Femur (tissue), 1 donor: ENCODE measurements at places on chromosomes 2 and 18.

GRCh38 chr2:844715-845114 lies 105.9 kb upstream of the SNTG2 start:
- no peak for DNase-seq

GRCh38 chr2:215401896-215402379 lies 33.9 kb downstream of the FN1 start:
- DNase-seq, result peak; percentile 86

GRCh38 chr18:69617408-69617807 lies 216.7 kb downstream of the DOK6 start:
- DNase-seq, result no peak

DNA sequence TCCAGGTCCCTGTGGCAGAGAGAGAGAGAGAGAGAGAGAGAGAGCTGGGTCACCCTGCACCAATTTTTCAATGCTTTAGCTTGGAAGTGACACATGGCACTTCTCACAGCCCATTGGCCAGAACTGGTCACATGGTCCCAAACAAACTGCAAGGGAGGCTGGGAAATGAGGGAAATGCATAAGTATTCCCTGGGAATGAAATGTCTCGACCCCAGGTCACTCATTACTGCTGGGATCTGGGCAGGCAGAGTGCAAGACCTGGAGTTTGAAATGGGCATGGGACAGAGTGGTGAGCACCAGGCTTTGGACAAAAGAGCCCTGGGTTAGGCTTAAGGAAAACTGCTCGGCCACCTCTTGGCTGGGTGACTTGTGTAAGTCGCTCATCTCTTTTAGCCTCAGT lies 37.0 kb downstream of the SMAD7 start:
- no peak for DNase-seq

GRCh38 chr2:41930807-41931566 lies 116.8 kb upstream of the PKDCC start:
- DNase-seq, result no peak

- no peak for DNase-seq
Observed at GRCh38 chr18:49743117-49743567, 70.2 kb downstream of the ACAA2 start.

DNA sequence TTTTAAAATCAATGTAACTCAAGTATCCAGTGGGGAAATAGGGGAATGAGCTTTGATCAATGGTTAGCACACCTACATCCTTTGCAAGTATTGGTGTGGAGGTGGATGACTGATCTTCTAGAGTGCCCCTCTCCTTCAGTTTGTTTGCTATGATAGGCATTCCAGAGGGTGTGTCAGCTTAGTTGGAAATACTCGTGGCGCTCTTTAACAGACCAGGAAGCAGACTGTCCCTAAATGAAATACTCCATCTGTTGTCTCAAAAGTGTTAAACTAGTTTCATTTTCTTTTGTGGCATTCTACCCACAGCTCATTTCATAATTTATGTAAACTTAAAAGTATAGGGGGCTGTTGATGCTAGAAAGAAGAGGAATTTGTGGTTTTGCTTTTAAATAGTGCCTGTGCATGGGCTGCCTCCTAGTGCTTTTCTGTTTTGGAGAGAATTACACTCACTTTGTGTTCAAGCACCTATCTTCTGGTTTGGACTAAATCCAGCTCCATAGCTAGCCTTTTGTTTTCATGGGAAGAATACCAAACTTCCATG lies 66.2 kb downstream of the STAT1 start:
- DNase-seq, result no peak

GRCh38 chr2:65064728-65065552 lies 8.7 kb downstream of the CEP68 start:
- peak; percentile 70 for DNase-seq

DNA sequence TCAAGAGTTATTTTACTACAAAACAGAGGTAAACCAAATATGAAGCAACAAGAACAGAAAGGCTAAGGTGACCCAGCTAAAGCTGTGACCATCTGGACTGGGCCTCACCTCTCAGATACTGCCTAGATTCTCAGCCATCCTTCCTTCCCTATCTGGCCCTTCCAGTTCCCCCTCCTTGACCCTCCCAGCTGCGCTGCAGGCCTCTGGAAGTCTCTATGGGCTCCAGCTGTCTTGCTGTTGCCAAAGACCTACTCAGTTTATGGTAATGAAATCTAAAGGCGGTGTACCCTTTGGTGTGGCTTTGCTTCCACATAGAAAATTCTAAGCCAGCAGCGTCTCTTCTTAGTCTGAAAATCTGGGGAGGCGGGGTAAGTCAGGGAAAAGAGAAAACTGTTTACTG lies 55.7 kb downstream of the ARHGEF33 start:
- no peak for DNase-seq

DNA sequence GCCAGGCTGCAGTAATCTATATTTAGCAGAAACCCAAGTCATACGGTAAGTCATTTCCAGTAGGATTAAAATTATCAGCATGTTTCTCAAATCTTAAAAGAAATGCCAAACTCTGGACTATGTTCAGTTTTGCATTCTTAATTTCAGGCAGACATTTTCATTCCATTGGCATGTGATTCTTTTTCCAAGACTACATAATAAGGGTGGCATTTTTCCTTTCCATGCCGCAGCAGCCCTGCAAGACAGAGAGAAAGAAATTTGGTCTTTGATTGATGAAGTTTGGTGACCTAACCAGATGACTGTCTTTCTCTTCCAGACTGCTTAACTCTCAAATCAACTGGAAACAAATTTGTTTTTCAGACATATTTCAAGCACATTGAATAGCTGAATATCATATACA lies 118.1 kb downstream of the FHOD3 start:
- DNase-seq, result no peak

DNA sequence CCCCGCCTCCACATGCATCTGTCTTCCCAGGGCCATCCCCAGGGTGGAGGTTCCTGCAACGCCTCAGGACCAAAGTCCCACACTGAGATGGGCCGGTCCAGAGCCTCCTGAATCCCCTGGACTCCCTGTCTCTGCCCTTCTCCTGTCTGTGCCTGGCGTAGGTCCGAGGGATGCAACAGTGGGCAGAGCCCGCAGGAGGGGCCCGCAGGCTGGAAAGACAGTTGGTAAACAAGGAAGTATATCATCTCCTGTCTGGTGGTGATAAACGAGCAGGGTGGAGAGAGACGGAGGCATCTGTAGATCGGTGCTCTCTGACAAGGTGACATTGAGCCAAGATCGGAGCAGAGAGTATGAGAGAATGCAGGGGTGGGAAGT lies 72.6 kb upstream of the RAB6C start:
- DNase-seq, result no peak

GRCh38 chr2:59824314-59824713 lies 729.1 kb downstream of the BCL11A start:
- no peak for DNase-seq

DNA sequence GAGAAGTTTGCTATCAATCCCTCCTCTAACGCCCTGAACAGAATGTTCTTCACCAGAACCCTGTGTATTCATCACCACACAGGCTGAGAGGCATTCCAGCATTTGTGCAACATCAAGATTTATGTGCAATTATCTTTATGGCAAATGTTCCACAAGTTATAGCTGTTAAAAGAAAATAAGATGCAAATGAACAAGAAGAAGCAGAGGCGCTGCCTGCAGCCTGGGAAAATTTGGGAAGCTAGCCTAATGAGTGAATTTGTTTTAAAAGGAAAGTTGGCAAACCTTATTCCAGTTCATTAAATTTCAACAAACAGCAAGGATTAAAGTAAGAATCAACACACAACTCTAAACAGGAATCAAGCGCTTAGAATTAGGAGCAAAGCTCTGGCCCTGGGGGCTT lies 5.3 kb downstream of the TPO start:
- DNase-seq, result no peak

DNA sequence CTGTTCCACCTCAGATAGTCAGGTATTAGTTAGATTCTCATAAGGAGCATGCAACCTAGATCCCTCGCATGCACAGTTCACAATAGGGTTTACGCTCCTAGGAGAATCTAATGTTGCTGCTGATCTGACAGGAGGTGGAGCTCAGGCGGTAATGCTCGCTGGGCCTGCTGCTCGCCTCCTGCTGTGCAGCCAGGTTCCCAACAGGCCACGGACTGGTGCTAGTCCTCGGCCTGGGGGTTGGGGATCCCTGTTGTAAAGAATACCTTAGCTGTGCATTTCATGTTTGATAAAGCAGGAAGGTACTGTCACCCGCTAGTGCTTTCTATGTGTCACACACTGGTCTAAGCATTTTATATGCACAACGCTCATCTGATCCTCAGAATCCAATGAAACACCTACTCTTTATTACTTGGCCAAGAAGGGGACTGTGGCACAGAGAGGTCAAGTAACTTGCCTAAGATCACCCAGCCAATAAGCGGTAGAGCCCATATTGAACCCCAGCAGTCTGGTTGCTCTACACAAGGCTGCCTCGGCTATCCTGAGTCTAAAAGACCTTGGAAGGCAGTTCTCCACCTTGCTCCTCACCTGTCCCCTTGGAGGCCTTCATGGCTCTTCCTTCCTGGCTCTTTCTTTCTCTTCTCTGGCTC lies 35.8 kb downstream of the SLC4A3 start:
- DNase-seq, result no peak

GRCh38 chr2:206937555-206937954 lies 1.8 kb upstream of the CPO start:
- DNase-seq, result no peak

GRCh38 chr2:171652416-171652785 lies 34.9 kb upstream of the DYNC1I2 start:
- no peak for DNase-seq

- DNase-seq, result no peak
Observed at GRCh38 chr2:39874236-39874635, 95.2 kb upstream of the THUMPD2 start.

GRCh38 chr2:242054406-242054805 lies 184.9 kb downstream of the RTP5 start:
- no peak for DNase-seq

DNA sequence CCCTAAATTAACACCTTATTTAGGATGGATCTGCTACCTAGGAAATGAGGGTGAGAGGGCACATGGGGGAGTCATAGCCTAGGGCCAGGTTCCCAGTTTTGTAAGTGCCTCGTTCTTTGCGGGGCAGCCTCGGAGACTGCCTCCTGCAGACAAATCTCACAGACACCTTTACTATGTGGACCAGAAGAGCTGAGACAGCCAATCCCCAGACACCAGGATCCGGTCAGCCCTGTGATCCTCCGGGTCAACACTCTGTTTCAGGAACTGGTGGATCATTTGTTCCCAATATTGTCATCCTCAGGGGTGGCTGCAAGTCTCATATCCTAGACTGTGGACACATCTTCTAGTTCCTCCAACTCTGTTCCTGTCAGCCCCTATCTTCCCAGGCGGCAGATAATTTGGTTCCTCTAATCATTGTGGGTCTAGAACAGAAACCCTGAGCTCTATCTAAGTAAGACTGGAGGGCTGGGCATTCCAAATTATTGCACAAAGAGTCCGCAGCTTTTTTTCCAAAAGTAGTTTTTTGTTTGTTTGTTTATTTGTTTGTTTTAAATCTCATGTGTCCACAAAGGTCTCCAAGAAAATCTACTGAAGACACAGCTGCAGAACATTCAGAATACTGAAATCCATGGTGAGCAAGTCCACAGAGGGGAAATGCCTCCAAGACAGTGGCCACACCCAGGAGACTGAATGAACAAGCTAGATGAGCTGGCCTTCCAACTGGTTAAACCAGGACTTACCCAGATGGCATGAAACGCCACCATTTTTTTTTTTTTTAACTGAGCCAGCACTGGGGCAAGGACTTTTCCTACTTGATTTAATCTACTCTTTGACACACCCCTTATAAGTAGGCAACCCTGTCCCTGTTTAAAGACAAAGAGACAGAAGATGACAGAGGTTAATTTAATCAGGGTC lies 6.2 kb upstream of the GDF7 start:
- no peak for DNase-seq

- DNase-seq, result peak; percentile 87
Observed at GRCh38 chr2:229520691-229521096, 193.7 kb downstream of the DNER start.

- DNase-seq, result no peak
Observed at GRCh38 chr2:76288598-76288997, 577.9 kb upstream of the GCFC2 start.

GRCh38 chr2:152415231-152415642 lies 80.3 kb downstream of the FMNL2 start:
- no peak for DNase-seq

DNA sequence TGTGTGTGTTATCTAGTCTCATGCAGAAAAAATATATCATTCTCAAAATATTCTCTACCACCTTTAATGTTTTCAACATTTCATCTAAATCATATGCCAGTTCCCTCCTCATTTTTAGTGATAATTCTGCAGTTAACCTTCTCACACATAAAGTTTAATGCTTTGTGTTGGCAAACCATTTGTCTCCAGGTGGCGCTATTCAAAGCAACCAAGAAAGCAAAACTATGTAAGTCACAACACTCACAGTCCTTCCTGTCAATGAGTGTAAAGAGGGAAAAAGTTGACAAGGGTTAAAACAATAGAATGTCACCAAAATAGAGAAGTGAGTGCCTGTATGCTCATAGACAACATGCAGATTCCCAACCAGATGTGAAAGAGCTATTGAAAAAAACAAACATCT lies 961.6 kb upstream of the LRRTM1 start:
- DNase-seq, result no peak

- DNase-seq, result no peak
Observed at GRCh38 chr2:29213888-29214291, 98.7 kb downstream of the CLIP4 start.

GRCh38 chr2:40287195-40287594 lies 164.7 kb downstream of the SLC8A1 start:
- no peak for DNase-seq

GRCh38 chr2:218322768-218323525 lies 30.6 kb upstream of the TMBIM1 start:
- DNase-seq, result peak; percentile 87
